ENCODE measurements at places on chromosomes 16 and 17.

DNA sequence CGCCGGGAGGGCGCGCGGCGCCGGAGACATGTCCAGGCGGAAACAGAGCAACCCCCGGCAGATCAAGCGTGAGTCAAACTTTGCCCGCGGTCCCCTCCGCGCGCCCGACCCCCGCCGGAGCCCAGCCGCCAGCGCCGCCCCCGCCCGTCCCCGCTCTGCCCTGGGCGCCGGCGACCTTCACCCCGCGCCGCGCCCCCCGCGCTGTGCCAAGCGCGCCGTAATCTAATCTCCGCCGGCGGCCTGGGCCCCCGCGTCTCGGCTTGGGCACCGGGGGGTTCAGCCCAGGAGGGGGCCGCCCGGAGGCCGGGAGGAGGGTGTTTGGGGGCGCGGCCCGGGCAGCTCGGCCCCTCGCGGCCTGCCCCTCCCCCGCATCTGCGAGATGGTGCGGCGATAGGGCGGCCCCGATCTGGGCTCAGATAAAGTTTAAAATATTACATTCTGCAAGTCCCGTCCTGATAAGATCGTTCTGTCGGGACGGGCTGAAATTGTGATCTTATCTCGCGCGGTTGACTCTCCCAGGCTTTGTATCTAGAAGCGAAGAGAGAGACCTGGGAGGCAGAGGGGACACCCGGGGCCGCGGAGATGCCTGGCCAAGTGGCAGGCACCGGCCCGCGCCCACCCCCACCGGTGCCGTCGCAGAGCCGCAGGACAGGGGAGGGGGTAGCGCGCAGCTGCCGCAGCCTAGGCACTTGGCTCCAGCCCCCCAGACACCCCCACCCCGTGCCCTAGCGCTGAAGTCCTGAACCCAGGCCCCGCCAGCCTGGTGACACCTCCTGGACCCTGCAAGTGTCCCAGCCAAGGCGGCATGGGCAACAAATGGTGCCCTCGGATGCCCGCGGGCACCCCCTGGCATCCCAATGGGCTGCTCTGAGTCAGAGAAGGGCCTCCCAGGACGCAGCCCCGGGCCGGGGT, 787 bp downstream of the ZFPM1 start:
- DNase-seq: peak; percentile 56

GRCh38 chr16:65889533-65889966, 476.9 kb upstream of the CDH5 start:
- DNase-seq: no peak

DNA sequence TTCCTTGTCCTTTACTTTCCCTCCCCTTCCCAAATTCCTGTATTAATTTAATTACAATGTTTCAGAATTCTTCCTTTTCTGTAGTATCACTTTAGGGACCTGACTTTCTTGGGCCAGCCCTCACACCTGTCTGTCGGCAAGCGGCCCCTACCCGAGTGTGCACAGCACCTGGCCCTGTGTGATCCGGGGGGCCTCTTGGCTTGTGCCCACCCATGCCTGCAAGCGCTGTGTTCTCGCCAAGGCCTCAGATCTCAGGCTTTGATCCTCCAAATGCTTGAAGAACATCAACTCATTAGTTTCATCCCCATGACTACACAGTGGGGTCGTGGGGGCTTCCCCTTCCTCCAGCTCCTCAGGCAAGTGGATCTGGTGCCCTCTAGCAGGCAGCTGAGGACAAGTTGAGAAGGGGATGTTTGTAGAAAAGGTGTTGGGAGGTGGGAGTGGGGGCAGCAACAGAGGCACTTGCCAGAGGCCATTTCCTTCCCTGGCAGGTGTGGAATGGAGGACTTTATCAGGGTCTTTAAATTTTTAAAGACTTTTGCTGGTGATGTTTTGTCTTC, 15.7 kb upstream of the CDH3 start:
- no peak for DNase-seq

DNA sequence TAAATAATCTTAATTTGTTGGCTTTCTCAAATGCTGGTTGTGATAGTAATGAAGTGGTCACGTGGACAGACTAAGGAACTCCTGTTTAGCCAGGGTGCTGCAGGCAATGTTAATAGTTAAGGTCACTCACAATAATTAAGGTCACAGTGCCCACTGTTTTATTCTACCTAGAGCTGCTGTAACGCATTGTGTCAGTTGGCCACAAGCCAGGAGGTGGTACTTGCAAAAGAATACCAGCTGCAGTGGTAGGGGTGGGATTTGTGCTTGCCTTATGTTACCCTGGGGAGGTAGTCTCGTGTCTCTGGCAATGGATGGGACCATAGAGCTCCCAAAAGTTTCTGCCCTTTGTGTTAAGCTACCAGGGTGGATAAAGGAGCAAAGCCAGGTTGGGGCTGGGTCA, 969.1 kb upstream of the CDH8 start:
- no peak for DNase-seq

- DNase-seq: peak; percentile 11
Measured at GRCh38 chr17:21303441-21304065, 19.0 kb downstream of the MAP2K3 start.

- DNase-seq: no peak
Measured at GRCh38 chr16:1193825-1194581, 31.1 kb downstream of the TPSG1 start.

- no peak for DNase-seq
Measured at GRCh38 chr17:20702692-20703091, 123.2 kb downstream of the CDRT15L2 start.

GRCh38 chr16:85303354-85303883, 191.1 kb upstream of the CIBAR2 start:
- no peak for DNase-seq

GRCh38 chr17:57899391-57899790, 49.5 kb upstream of the MRPS23 start:
- no peak for DNase-seq
